ENCODE measurements at places on chromosomes 3 and 15.

- DNase-seq: no peak
These were observed 38.1 kb upstream of the PTX3 start for GRCh38 chr3:157398598-157398997.

- DNase-seq: no peak
These were observed 9.7 kb downstream of the NCBP2 start for GRCh38 chr3:196932600-196932999.

- no peak for DNase-seq
These were observed 62.4 kb upstream of the P3H2 start for GRCh38 chr3:190183121-190183520.

DNA sequence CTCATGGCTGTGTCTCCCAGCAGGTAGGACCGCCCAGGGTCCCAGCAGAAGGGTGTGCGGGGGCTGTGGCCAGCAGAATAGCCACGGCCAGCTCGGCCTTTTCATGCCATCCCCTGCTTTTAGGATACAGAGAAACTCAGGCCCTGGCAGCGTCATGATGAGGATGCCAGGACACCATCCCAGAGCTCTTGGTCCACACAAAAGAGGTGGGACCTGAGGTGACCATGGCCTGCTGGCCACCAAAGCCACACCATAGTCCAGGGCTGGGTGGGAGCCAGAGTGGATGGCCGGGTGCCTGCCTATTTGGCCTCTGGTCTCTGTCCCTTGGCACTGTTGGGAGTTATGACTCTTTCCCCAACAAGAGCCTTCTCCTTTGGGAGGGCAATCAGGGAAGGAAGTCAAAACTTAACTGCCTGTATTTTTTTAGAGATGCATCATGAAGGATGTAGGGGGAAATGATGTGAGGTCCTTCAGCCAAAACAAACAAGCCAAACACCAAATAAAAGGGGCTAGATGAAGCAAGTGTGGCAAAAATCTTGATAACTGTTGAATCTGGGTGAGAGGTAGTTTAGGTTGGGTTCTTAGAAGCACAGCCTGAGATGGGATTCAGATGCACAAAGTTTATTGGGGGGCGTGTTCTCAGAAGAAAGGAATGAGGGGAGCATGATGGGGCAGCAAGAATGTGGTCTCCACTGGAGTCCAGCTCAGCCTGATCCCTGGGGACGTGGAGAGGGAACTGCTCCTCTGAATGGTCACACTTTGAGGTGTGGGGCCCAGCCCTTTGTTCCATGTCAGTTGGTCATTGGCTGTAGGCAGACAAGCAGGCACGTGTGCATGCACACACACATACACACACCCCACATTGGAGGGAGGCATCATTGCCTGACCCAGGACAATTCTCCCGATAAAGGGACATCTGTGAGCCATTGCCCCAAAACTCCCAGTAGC lies 33.2 kb downstream of the SMAD6 start:
- DNase-seq: no peak

GRCh38 chr15:28098766-28099554 lies at the start of gene OCA2:
OCA2 (minus strand) TSS chr15:28099315; CDS start chr15:28081874, 17,441 bp downstream.
- no peak for DNase-seq

GRCh38 chr3:151769175-151769574 lies 35.4 kb downstream of the AADACL2 start:
- DNase-seq: no peak

DNA sequence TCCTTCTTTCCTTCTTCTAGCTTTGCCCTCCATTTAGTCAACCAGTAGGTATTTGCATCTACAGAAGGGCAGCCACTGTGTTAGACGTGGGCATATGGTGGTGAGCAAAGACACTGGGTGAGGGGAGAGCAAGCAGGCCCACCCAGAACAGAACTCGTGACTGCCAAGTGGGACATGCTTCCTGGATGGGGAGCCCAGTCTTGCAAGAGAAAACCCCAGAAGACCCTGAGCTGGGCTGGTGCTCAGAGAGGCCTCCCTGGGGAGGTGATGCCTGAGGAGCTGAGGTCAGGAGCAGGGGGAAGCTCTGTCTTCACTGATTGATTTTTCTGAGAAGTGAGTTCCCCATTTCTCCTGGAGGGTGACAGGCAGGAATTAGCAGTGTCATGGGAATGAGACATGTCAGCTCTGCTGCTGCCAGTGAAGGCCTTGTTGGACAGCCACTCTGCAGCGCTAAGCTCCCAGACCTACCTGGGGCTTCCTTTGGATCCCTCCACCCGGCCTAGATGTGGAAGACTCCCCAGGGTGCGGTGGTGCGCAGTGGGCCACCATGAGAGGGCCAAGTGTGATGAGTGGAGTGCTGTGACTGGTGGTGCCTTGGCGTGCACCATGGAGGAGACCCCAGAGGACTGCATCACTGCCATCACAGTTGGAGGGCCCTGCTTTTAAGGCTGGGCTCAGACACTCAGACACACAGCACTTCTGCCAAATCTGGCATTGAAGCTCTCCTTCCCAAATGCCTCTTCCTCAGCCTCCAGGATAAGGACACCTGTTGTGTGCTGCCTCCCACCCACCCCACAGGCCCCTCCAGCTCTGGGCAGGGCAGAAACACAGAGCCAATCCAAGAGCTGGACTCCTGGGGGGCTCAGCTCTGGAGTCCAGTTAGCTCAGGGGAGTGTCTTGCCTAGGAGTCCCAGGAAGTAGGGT lies 40.0 kb upstream of the TOPBP1 start:
- no peak for DNase-seq

- DNase-seq: no peak
These were observed 87.3 kb upstream of the ROPN1 start for GRCh38 chr3:124078953-124079911.

DNA sequence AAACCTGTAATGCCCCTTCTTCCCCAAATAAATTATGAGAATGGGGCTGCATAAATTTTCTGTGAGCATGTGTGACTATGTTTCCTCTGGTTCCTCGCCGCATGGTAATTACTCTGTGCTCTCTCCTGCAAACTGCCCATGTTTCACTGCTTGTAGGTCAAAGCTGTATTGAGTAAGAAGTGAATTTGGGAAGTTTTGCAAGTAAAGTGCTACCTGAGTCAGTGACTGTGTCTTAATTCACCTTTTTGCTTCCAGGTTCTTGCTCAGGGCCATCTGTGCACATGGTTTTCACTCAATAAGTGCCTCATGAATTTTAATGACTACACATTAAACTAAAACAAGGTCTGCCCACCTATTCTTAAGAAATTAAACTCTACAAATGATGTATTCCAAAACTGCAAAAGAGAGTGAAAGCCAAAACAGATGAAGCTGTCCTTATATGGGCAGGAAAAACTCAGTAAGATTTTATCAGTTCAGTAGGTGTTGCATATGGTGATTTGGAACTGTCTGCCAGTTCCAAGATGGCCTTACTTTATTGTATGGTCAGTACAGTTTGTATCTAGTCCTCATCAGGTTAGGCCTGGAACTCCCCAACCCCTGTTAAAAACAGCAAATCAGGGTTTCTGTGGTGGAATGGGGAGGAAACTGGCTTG lies 100.0 kb downstream of the LPP start:
- DNase-seq: no peak

- DNase-seq: no peak
These were observed 59.5 kb upstream of the DCLK3 start for GRCh38 chr3:36823806-36824205.

GRCh38 chr3:170589113-170589512 lies 3.2 kb upstream of the SLC7A14 start:
- DNase-seq: no peak

DNA sequence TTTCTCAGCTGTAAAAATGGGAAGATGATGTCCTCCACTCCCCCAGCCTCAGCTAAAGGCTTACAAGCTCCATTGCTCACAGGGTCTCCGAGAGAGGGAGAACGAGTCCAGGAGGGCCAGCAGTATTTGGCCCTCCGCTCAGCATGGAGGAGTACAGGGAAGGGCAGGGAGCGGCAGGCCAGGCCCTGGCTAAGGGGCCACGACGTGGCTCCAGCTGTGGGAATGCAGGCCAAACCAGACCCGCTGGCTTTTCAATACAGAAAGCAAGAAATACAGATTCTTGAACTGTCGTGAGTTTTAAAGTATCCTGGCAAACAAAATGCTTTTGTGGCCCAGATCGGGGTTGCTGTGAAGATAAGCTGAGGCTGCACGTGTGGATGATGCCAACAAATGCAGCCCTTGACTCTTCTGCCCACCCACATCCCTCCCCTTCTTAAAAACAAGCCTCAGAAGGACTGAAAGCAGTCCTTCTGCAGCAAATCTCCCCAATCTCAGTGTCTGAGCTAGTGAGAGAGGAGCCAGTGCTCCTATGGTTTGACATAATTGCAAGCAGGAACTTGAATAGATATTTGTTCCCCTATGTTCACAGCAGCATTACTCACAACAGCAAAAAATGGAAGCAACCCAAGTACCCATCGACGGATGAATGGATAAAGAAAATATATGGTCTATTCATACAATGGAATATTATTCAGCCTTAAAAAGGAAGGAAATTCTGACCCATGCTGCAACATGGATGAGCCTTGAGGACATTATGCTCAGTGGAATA lies 18.5 kb upstream of the FBLN2 start:
- no peak for DNase-seq

DNA sequence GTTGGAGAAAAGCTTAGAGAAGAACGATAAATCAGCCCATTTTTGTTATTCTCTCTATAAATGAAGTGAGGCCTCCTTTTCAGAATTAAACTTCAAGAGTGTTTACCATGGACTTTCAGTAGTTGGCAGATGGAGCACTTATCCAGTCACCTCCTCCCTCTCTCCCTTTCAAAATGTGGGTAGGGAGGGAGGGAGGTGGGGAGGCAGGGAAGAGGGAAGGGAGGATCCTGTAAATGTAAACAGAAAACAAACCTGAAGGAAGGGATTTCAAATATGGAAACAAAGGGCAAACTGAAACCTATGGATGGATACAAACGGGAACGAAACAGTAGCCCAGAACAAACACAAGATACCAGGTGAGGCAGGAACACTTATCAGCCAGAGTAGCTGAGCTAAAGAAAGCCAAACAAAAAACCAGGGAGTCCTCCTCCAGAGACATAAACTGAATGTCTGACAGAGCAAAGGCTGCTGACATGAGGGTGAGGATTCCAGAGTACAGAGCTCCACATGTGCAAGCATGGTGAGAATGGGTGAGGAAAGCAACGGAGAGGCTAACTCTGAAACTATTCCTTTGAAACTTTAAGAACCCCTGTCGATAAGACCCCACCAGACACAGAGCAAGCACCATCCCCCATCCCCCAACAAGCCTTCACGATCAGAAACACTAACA lies 41.0 kb upstream of the GP5 start:
- no peak for DNase-seq

DNA sequence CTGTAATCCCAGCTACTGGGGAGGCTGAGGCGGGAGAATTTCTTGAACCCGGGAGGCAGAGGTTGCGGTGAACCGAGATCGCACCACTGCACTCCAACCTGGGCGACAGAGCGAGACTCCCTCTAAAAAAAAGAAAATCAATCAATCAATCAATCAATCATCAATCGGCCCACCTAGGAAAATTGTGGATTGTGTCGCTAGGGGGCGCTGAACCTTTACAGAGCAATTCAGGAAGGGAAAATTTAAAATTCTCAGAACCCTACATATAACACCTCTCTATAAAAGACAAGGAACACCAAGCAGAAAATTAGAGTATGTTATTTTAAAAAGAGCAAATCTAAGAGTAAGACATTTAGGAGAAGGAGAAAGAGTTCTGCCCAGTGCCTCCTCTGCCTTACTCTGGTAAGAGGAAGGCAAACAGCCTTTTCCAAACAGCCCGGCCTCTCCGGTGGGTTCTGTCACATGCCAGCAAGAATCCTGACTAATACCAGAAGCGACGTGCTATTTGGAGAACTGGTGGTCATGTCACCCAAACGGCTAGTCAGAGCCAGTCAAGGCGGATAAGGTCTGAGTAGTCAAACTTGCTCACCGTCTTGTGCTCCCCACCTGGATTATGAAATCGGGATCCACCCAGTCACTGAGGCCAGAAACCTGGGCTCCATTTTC lies 22.3 kb upstream of the SMCO1 start:
- DNase-seq: peak; percentile 4

- DNase-seq: no peak
These were observed 52.0 kb upstream of the DLG1 start for GRCh38 chr3:197350446-197350845.

- peak; percentile 62 for DNase-seq
These were observed 238.7 kb upstream of the P2RY1 start for GRCh38 chr3:152595975-152596821.

DNA sequence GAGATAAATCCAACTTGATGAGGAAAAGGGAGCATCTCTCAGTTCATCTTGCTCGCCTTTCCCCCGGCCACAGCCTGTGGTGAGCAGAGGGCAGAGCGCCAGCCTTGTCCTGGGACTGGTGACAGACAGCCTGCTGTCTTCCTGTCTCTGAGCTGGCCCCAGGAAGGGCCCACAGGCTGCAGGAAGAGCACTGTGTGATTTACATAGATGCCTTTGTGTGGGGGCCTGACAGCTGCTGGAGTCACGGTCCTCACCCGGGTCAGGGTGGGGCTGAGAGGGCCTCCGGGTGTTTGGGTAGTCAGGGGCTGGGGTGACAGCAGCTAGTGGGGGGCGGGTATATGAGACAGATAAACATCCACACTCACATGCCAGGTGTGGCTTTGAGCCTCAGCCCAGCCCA lies 29.3 kb downstream of the PLA2G4D start:
- DNase-seq: no peak

DNA sequence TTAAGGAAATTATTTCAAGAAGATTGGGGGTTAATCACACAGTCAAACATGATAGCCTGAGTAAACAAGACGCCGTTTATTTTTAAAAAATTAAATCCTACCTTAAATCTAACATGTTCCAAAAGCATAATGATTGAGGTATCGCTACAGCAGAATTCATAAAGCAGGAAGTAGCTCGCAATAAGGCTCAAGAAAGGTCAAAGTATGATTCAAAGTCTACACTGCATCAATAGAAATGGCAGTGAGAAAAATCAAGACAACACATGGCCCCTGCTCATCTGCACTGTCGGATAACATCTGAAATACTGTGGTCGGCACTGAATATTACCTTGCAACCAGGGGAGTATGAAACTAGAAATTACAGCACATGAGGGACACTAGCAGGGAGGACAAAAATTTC lies 93.2 kb downstream of the SMARCC1 start:
- DNase-seq: no peak

- DNase-seq: no peak
These were observed 1501.2 kb upstream of the CADM2 start for GRCh38 chr3:83457551-83457950.

DNA sequence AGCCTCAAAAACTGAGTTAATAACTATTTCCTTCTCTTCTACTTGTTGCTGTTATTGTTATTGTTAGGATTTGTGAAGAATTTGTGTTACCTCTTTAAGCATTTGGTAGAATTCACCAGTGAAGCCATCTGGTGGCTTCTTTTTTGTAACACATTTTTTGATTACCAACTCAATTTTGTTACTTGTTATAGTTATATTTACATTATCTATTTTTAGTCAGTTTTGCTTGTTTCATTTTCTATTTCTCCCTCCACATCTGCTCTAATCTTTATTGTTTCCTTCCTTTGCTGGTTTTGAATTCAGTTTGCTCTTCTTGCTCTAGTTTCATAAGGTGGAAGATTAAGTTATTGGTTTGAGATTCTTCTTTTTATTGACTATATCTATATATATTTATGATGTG lies 3.7 kb upstream of the SLC9C1 start:
- DNase-seq: no peak

DNA sequence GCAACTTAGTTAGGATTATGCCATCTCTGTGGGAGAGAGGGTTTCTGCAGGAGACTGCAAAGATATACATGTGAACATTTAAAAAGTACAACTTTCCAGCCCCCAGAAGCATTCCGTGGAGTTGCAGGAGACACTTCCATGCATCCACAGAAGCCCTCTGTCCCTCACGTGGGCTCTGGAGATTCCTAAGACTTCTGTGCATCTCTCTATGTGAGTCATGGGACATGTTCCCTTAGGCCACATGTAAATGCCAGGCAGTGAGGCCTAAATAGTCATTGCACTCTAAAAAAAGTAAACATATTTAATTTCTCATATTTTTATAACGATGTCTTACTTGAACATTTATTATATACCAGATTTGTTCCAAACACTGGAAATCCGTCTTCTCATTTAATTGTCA lies 126.5 kb upstream of the ROPN1 start:
- no peak for DNase-seq

All from GF-D8 (cell line).